ENCODE measurements at places on chromosomes 3 and 15. TPM values are rescaled to one million over a fixed set of nuclear protein-coding genes. Genes with fewer than 3 reads are reported as not detected.
A peak's percentile ranks its signal among the peaks of the same experiment; 100 is the strongest.

GABRA5 gene
- total RNA-seq: not detected

DNA sequence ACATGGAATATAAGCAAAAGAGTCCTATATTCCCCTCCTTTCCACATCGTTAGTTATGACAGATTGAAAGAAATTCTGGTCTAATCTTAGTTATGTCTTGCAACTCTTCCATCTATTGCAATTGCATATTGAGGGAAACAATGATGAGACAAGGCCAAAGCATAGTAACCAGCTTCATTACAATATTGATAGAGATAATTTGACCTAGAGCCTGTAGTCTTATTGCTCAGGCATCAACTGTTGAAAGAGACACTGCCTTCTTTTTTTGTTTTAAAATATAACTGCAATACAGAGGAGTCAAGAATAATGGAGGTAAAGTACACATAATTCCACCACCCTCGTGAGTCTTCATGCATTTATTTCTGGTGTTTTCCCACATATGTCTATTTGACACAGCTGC lies 2.0 kb downstream of the TM4SF18 start:
- no peak for DNase-seq

DNA sequence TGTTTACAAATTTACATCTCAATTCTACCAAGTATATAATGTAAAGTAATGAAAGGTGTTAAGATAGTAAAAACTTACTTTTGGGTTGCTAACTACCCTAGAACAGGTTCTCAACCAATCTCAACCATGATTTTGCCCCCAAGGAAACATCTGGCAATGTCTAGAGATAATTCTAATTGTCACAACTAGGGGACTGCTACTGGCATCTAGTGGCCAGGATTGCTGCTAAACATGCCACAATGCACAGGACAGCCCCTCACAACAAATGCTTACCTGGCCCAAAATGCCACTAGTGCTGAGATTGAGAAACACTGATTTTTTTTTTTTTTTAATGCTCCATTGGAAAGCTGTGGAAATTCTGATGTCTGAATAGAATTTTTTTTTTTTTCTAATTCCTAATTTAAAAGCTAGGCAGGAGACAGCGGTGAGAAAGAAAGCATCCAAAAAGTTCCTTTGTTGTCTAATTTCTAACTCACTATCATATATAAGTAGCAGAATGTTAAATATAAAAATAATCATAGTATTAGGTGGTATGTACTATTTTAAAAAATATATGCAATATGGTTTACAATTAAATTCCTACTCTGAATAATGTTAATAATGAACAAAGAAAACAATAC lies 81.5 kb downstream of the TJP1 start:
- no peak for DNase-seq

DNA sequence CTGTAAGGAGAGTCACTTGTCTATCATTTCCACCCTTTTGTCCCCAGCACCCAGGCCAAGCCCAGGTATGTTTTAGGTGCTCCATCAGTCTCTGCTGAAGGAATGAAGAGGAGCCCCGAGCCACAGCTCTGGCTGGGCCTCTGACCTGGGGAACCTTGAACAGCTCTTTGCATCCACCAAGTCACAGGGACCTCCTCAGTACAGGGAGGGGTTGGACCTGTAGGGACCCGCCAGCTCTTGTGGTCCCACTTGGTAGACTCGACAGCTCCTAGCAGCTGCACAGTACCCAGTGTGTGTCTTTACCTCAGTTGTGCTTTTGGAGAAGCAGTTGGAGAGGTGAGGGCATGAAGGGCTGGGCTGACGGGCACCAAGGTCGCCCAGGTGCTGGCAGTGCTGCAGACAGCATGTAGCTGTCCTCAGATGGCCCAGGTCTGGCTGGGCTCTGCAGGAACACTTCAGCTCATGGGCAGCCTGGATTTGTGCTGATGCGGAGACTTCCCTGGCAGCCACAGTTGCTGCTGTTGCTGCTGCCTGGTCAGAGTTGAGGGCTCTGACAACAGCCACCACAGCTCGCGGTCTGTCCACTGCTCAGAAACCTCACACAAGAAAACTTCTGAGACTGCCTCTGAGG lies 123.6 kb downstream of the CACNA1D start:
- no peak for DNase-seq

DNA sequence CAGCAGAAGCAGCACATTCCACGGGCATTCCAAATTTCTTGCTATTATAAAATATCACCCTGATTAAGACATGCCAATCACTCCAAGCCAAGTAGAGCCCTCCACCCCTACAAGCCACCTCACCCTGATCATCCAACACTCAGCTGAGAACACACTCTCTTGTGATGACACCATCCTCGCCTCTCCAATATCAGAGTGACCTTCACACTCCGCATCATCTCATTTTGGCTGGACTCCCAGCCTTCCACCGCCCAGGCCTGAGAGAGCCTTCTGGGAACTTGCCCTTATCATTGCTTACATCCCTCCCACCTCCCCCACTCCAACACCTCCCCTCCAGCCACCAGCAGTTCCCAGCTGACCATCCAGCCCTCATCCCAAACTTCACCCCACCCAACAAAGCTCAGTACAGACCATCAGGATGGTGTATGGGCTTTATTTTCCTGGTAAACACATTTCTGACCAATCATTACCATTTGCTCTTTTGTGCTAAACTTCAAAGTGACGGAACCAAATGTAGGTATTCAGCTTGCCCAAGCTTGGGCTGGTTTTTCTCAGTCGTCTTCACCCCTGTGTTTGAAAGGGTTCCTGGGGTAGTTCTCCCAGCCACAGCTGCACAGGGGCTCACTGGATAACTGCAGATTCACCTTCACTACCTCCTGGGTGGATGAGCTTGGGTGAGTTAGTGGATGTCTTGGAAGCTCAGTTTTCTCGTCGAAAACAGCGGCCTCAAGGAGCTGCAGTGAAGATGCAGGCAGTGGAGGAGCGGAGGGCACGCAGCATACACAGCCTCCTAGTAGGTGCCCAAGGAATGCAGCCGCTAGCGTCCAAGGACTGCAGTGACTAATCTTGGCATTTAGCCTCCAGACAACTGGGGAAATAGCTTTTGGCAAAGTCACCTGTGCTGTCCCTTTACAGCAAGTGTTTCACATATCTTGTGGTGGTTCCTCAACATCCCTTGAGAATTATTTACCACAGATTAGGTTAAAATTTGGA lies 115.1 kb downstream of the LIPC start:
- peak; percentile 49 for DNase-seq

ZNF621 gene
- 11.0 TPM for total RNA-seq

GRCh38 chr3:83835040-83835439 lies 1123.7 kb upstream of the CADM2 start:
- DNase-seq: no peak

CEP152 gene
- 8.6 TPM for total RNA-seq

MKRN2OS gene
- total RNA-seq: 3.1 TPM

CHRM5 gene
- not detected for total RNA-seq

DNA sequence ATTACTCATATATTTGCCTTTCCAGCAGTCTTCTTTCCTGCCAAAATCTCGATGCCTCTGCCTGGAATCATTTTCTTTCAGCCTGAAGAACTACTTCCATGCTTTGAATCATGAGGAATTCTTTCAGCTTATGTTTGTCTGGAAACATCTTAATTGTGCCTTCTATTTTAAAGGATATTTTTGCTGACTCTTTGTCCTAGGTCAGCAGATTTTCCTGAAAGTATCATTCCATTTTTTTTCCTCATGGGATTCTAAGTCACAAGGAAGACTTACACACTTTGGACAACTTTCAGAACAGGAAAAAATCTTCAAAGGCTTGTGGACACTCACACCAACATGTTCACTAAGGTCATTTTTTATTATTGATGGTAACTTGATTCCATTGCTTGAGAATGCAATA lies 10.1 kb downstream of the PRR23E start:
- DNase-seq: no peak

STRIT1 gene
- total RNA-seq: not detected

RBPMS2 gene
- not detected for total RNA-seq

- no peak for DNase-seq
These were observed 50.1 kb upstream of the TLE3 start for GRCh38 chr15:70147778-70148177.

MUC4 gene
- not detected for total RNA-seq

CFAP20DC gene
- 5.6 TPM for total RNA-seq

- no peak for DNase-seq
These were observed at the start of gene LYSMD2 for GRCh38 chr15:51737522-51738305. Gene LYSMD2 (minus strand): TSS chr15:51737655. CDS start chr15:51737622, 33 bp downstream.

GRCh38 chr15:101528917-101529299 lies 39.4 kb upstream of the PCSK6 start:
- DNase-seq: no peak

DNA sequence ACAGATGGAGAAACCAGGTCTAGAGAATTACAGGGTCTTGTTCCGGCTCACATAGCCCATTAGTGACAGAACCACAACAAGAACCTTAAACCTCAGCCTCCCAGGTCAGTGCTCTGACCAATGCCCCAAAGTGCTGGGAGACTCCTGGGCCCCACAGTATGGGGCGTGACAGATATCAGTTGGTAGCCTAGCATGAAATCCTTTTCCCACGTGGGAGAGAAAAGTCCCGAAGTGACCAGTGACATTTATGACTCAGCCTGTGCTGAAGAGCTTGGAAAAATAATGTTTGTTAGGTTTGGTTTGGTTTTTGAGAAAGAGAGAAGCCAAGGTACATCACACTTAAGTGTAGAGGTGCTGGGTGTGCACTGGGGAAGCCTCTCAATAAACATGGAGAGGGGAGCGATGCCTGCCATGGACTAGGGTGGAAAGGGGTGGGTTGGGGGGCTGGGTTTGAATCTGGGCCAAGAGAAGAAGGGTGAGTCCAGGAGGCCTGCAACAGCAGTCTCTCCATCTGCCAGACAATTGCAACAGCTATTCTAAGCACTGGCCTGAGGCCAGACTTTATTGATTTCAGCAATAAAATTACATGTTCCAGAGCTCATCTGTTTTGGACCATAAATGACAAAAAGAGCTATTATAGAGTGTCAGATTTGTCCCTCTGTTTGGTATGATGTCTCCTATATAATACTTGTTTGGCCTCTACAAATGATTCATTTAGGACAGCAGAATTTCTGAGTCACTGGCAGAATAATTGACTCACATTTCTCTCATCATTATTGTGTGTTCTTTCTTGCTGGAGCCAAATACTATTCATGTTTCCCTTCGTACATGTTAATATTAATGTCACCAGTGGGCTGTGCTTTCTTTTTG lies 43.4 kb downstream of the C2CD4A start:
- DNase-seq: peak; percentile 48

GRCh38 chr3:105527949-105528348 lies 161.2 kb downstream of the ALCAM start:
- DNase-seq: peak; percentile 73

DNA sequence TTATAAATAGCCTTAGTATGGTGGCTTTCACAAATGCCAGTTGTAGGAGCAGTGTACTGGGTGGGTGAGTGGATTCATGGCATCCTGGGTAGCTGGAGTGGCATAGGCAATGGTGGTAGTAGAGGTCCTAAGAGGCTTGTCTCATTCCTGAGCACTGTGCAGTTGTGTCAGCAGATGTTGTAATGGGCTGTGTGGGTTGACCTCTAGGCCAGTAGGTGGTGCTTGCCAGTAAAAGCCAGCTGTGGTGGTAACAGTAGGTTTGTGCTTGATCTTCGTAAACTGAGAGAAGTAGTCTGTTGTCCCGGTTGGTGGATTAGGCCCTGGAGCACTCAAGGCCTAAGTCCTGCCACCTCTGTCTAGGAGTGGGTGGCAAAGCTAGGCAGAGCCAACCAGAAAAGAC lies 149.7 kb upstream of the SUCLG2 start:
- no peak for DNase-seq

GRCh38 chr3:180142041-180142440 lies 105.3 kb upstream of the PEX5L start:
- DNase-seq: peak; percentile 29

DNA sequence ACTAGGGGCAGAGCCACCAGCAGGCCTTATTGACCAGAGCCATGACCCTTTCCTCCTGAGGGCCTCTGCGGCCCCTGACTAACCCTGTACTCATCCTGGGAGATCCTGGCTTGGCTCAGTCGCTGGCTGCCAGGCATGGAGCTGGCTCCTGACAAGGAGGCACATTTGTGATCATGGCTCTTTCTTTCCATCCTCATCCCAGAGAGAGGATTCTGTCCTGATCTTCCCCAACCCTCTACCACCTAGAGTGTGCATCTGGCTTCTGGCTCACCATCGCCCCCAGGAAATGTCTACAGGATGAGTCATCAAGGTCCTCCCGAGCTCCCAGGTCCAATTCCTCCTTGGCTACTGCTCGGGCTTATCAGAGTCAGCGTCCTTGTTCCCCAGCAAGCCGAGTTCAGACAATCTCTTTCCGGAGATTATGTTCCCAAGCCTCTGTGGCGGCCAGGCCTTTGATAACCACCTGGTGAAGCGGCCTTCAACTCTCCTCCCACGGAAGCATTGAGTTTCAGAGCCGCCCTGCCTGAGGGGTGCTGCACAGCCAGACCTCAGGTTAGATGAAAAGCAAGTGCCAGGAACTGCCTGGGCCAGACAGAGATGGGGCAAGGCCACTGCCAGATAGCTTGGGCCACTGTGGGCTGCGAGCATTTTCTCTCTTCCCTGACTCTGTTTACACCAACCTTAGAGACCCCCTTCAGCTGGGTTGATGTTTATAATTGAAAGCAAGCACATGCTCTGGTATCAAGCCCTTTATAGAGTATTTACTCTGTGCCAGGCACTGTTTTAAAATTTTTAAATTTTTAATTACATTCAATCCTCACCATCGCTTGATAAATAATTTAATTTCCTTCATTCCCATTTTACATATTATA lies 44.3 kb upstream of the MRPS22 start:
- peak; percentile 50 for DNase-seq

C3orf49 gene
- total RNA-seq: not detected

UACA gene
- total RNA-seq: 45.8 TPM
